ENCODE measurements at places on chromosomes 6 and 20.

DNA sequence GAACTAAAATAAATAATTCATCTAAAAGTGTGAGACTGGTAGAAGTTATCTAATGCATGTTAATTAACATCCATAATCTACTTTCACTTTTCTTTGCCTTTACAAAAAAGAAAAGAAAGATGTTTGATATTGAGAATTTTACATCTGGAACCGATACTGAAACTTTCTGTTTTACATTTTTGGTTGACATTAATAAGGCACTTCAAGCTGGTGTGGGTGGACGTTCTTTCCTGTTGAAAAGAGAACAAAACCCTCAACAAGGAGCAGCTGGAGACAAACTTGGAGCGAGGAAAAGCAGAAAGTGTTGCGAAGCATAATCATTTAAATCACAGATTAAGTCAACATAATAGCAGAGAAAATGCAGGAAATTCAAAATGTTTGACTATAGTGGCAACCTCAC, 575.2 kb upstream of the ADGRB3 start:
- no peak for DNase-seq

DNA sequence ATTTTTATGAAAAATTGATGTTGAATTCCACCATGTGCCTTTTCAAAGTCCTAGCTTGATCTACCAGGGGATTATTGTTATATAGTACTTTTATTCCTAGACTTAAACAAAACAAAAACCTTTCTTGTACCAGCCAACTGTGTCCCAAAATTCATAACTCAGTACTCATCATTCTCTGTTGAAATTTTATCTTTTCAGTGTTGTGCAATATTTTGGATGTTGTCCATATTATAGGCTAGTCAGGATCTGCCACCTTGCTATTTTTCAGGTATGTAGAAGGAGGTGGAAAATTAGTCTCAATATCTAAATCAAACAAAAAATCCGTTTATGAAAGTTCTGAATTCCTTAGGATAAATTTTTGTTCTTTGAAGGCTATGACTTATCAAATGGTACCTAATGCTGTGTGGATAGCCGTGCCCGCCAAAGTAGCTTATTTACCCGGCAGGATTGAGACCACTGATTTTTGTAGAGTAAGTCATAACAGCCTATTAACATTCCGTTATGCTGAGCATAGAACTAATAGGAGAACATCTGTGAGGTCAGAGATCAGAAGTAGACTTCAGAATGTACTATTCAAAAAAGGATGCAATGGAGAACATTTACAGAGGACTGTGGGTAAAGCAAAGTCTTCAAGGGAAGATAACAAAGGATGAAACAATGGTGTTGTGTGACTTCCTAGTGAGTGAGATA, 304.7 kb downstream of the SOX4 start:
- no peak for DNase-seq

GRCh38 chr20:41524980-41525613, 93.1 kb downstream of the CHD6 start:
- DNase-seq: no peak

DNA sequence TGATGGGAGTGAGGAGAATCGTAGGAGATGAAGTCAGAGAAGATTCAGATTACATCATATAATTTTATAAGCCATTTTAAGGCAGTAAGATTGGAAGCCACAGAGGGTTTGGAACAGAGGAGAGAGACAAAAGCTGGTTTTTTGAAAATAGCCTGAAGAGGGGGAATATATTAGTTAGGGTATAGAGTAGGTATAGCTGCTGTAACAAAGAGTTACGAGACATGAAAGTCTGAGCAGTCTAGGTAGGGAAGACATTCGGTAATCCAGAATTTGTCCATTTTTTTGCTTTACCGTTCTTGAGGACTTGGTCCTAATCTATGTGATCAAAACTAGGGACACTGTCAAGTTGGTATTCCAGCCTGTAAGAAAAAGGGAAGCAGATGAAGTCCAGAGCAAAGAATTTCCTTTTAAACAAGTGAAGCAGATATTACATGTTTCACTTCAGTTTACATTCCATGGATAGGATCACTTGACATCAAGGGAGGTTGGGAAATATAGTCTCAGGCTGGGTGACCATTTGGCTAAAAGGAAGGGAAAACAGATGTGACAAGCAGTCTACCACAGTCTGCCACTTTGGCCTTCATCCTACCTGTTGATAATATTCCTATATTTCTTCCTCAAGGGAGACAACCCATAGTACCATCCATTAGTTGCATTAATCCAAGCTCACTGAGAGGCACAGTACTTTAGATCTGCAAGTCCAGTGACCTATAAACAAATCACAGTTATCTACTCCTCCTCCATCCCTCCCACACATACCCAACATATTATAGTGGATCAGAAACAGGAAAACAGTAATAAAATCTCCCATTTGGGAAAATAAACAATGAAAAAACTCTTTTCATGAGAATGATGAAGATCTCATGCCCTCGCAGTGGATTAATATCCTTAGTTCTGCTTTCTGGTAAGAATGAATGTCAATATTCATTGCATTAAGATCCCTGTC, 10.2 kb downstream of the FAM135A start:
- no peak for DNase-seq

DNA sequence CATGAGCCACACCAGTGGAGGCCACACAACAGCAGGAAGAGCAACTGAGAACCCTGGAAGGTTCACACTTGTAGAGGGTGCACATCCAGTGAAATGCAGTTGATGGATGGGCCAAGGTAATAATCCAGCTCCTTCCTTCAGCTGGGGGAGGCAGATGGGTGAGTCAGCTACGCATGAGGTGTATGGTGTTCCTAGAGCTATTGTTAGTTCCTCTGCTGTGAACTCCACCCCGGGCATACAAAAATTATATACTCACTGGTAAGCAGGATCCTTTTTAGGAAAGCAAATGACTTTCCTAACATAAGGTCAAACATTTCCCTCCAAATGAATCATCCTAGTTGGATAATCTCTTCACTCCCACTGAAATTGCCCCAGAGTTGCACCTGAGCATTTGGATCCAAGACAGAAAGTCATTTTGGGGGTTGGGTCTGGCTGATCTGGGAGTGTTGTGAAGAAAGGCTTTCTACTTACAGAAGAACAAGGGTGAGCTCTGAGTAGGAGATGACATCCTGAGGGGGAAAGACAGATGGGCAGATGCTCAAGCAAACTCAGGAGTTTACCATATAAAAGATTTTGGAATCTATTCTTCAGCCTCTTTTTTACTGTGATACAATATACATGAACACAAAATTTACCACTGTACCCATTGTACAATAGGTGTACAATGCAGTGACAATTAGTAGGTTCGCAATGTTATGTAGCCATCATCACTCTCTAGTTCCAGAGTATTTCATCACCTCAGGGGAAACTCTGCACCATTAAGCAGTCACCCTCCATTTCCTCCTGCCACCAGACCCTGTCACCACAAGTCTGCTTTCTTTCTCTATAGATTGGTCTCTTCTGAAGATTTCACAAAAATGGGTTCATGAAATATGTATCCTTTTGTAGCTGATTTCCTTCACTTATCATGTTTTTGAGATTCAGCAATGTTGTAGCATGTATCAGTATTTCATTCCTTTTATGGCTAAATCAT, 11.1 kb downstream of the HLA-F start:
- no peak for DNase-seq
